ENCODE measurements at places on chromosomes 12 and 14.

- DNase-seq, result no peak
Observed at GRCh38 chr12:28132398-28132797, 57.9 kb upstream of the CCDC91 start.

- no peak for DNase-seq
Observed at GRCh38 chr14:95229749-95230148, 72.4 kb upstream of the DICER1 start.

DNA sequence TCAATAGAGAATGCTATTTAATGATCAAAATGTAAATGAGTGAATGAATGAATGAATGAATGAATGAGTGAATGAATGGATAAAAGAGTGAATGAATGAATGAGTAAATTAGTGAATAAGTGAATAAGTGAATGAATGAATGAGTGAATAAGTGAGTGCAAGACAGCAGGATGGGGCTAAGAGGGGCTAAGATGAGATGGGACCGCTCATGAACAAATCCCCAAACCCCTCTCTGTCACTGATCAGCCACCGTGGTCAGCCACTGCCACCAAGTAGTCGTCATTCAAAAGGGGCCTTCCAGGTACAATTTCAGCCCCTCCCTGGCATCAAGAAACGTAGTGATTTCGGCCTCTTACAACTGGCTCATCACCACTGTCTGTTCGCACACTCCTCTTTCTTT, 79.2 kb downstream of the BCL11B start:
- DNase-seq, result no peak

GRCh38 chr12:105864901-105865300, 273.9 kb downstream of the NUAK1 start:
- DNase-seq, result no peak

- DNase-seq, result no peak
Observed at GRCh38 chr14:69673104-69673503, 61.7 kb downstream of the SUSD6 start.

- no peak for DNase-seq
Observed at GRCh38 chr14:30796707-30797106, 77.7 kb upstream of the COCH start.

DNA sequence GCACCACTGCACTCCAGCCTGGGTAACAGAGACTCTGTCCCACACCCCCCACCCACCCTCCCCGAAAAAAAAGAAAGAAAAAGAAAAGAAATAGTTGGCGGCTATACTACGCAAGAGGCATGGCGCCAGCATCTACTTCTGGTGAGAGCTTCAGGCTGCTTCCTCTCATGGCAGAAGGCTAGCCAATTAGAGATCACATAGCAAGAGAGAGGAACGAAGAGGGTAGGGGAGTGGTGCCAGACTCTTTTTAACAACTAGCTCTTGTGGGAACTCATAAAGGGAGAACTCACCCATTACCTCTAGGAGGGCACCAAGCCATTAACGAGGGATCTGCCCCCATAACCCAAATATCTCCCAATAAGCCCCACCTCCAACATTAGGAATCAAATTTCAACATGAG, 6.2 kb downstream of the DENND5B start:
- DNase-seq, result no peak

GRCh38 chr12:109302358-109302757, 6.7 kb downstream of the FOXN4 start:
- DNase-seq, result no peak

DNA sequence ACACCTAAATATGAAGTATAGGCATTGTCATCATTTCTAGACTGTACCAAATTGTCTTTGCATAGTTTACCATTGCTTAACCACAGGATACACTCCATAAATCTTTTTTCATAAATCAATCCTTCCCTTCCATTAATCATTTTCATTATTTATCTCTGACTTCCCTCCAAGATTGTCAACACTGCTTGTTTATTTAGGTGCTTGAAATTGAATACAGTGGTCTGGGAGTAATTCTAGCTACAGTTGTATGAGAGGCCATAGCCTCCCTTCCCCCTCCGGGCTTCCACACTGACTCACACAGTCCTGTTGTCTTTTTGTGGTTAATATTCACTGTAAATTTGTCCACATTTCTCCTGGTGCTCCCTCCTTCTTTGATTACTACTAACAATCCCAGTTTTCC, 114.2 kb upstream of the ARID2 start:
- no peak for DNase-seq

GRCh38 chr12:59041241-59042121, 121.2 kb upstream of the LRIG3 start:
- no peak for DNase-seq

DNA sequence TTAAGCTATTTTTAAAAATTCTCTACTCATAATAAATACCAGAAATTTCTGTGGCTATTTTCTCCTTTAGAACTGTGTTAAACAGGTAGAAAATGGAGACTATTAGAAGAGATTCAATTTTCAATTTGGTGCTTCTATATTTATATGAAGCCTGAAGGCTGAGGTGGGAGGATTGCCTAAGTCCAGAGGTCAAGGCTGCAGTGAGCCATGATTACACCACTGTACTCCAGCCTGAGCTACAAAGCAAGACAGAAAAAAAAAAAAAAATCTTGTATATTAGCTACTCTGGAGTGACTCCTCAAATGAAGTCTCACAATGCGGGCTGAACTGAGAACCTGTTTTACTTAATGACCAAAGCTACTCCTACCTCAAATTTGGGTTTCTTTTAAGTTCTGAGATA, 9.8 kb upstream of the DPF3 start:
- no peak for DNase-seq

GRCh38 chr12:3629057-3629830, 123.7 kb downstream of the CRACR2A start:
- no peak for DNase-seq

DNA sequence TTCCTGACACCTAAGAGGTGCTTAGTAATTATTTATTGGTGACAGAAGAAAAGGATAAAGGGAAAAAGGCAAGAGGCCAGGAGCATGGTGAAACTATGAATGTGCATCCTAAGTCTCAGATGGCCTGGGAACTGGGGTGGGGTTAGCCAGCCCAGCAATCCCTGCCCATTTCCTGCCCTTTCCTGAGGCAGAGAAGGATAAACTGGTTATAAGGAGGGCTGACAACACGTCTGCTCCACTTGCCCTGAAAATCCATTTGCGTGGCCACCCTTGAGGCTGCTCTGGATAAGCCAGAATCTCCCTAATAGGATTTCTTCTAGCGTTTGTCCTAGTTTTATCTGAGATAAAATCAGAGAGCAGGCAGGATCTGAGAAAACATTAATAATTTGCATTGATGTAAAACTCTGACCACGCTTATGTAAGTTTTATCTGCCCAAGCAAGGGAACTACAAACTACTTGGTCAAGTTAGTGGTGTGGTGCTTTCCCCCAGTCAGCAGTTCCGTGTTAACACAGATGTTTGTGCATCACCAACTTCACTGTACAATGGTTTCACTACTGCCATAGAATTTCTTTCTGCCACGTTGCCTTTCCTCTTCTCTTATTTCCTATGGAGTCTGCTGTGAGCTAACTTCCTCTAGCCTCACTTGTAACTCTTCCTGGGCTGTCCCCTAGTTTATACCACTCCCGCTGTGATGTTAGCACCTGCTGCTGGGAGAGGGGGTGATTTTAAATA, 392.7 kb downstream of the RPS29 start:
- no peak for DNase-seq

- no peak for DNase-seq
Observed at GRCh38 chr14:52641745-52642144, 53.6 kb downstream of the ERO1A start.

DNA sequence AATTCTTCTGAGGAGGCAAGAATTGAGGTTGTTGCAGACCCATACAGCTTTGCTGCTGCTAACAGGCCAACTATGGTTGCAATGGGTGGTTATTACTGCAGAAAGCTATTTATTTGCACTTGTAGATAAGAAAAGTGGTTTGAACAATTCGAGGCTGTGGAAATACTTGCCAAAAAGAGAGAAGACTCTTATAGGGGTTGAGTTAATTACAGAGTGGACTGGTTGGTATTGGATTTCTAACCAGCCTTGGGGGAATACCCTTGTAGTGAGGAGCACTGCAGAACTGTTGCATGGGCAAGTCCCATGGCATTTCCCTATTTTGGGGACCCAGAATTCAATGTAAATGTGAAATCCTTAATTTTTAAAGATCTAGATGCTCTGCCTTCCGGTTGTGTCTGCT, 120.5 kb downstream of the KCNMB4 start:
- DNase-seq, result no peak

GRCh38 chr14:24817212-24818057, 183.4 kb upstream of the GZMB start:
- no peak for DNase-seq

DNA sequence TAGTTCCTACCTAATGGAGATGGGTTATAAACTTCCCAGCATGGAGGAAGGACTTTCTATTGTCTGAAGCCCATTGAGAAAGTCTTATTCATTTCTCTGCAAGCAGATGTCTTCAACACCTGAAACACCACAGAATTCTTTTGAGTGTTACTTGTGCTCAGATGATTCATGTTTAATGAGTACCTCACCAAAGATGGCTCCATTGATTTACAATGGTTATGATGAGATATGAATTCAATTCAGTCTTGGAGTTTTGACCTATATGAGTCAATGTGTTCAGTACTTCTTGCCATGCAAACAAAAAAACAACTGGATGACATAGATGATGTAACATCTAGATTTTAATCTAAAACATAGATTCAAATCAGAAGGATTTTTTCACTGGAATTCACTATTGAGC, 15.4 kb upstream of the PAWR start:
- no peak for DNase-seq

DNA sequence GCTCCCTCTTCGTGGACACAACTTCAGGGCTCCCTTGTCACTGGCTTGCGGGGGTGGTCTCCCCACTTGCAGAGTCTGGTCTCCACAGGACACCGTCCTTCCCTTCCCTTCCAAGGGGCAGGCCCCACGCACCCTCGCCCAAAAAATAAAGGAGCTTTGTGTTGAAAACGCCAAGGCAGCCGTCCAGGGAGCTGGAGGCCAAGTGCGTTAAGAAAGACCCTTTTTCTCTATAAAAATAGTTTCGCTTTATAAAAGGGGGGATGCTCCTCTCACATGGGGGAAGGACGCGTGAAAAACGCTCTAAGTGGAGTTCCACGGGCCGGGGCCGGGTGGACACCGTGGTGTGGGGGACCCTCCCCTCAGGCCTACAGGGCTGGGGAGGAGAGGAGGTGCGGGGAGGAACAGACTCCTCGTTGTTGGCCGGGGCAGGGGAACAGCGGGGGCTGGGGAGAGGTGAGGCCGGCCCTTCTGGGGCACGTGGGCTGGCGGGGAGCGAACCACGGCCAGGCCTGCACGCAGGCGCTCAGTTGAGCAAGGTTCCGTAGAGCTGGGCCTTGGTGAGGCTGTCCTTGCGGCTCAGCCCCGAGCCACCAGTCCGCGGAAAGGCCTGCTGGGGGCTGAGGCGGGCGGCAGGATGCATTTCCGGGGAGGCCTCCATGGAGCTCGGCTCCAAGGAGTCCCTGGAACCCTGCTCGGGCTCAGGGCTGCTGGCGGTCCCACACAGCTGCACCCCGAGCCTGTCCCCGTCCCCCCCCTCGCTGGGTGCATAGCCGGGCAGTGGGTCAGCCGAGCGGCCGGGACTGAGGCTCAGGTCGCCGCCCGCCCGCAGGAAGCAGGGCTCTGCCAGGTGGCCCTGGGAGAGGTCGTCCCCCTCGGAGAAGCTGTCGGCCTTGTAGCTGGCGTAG, 49.5 kb downstream of the BEGAIN start:
- DNase-seq, result no peak

- DNase-seq, result no peak
Observed at GRCh38 chr14:99727096-99727870, 43.2 kb downstream of the CYP46A1 start.

DNA sequence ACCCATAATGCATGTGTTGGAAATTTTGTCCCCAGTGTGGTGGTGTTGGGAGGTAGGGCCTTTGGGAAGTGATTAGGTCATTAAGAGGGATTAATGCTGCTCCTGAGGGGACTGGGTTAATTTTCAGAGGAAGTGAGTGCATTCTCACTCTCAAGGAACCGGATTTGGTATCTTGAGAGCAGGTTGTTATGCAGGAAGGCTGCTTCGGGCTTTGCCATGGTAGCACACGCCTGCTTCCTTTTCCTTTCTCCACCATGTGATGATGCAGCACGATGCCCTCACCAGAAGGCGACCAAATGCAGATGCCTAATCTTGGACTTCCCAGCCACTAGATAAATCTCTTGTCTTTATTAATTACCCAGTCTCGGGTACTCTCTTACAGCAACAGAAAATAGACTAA, 257.1 kb downstream of the SSPN start:
- DNase-seq, result no peak

GRCh38 chr14:105388976-105389375, 9.4 kb upstream of the TEX22 start:
- no peak for DNase-seq

DNA sequence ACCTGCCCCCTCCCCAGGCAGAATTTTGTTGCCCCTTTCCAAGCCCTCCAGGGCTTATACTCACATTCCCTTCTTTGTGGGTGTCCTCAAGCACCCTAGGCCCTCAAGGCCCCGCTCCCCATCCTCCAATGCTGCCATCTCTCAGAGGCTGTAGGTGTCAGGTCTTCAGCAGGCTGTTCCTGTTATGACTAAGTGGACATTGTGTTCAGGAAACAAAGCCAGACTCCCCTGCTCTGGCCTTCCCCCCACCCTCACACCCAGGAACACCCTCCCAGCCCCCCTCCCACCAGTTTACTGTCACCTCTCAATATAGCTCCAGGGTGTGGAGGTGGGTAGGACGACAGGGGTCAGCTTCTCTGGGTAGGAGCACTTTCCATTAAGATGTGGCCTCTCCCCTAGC, 1.4 kb upstream of the MYH6 start:
- no peak for DNase-seq

DNA sequence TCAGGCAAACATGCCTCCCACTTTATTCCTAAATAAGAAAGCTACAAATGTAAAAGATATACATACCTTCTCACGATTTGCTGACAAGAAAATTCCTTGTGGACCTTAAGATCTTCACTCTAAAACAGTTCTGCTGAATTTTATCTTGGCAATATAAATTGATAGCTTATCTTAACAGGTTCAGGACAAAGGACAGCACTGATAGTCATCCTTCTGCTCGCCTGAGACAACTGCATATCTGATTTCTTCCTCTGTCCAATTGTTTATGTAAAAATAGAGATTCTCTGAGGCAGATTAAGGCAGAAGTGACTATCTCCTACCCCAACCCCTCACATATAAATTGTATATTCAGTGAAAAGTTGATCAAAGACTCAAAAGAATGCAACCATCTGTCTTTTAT, 44.9 kb downstream of the CAPZA3 start:
- DNase-seq, result no peak

- DNase-seq, result no peak
Observed at GRCh38 chr12:122250536-122250935, 15.8 kb downstream of the VPS33A start.

- DNase-seq, result no peak
Observed at GRCh38 chr12:6638305-6638704, 2.5 kb upstream of the LPAR5 start.

DNA sequence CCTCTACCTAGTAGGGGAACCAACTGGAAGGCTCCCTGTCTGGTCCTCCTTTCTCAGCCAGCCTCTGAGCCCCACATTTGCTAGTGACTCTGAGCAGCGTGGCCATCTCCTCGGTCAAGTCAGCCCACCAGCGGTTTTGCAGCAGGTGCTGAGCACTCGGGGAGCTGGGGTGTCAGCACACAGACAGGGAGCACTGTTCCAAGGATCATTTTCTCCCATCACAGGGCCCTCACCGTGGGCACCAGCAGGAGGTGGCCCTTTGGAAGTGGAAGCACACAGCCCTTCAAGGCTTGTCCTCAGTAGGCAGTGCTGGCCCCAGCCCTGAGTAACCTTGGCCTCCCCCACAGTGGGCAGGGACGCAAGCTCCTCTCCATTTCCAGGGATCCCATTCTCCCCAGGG, 24.1 kb upstream of the EML1 start:
- no peak for DNase-seq

GRCh38 chr12:6146509-6146908, 22.0 kb upstream of the VWF start:
- DNase-seq, result no peak

All from stimulated activated CD8-positive, alpha-beta memory T cell treated with anti-CD3 and anti-CD28 coated beads, Interleukin-15, amount 100 ng/mL, for 4 hours (primary cell).